ENCODE measurements at places on chromosomes 7 and 10.

- DNase-seq, result no peak
Observed at GRCh38 chr7:81029511-81029910, 110.7 kb upstream of the SEMA3C start.

DNA sequence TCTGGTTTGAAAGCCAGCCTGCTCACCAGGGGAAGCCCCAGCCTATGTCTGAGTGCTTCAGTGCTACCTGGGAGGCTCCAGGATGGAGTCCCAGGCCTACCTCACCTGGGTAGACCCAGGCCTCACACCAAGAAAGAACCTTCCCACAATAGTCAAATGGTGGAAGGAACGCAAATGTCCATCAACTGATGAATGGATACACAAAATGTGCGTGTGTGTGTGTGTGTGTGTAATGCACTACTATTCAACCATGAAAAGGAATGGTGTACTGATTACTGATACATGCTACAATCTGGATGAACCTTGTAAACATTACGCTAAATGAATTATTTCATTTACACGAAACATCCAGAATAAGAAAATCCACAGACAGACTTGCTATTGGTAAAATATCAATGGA, 15.2 kb upstream of the ADRB1 start:
- DNase-seq, result no peak

GRCh38 chr10:127370601-127371000, 174.2 kb upstream of the INSYN2A start:
- no peak for DNase-seq

DNA sequence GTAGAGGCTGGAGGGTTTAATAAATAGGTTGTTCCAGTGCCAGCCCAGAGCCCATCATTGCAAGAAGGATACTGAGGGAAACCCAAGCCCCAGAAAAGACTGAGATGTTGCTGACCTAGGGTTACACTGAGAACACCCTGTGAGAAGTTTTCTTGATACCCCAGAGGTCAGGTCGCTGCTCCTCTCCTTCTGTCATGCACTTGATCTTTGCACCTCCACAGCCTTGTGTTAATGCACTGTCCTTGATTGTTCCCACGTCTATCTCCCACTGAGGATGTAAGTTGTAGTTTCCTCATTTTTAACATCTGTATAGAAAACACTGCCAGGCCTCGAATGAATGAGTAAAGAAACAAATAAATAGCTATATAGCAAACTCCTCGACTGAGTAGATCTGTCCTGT, 195.3 kb upstream of the AHR start:
- no peak for DNase-seq

DNA sequence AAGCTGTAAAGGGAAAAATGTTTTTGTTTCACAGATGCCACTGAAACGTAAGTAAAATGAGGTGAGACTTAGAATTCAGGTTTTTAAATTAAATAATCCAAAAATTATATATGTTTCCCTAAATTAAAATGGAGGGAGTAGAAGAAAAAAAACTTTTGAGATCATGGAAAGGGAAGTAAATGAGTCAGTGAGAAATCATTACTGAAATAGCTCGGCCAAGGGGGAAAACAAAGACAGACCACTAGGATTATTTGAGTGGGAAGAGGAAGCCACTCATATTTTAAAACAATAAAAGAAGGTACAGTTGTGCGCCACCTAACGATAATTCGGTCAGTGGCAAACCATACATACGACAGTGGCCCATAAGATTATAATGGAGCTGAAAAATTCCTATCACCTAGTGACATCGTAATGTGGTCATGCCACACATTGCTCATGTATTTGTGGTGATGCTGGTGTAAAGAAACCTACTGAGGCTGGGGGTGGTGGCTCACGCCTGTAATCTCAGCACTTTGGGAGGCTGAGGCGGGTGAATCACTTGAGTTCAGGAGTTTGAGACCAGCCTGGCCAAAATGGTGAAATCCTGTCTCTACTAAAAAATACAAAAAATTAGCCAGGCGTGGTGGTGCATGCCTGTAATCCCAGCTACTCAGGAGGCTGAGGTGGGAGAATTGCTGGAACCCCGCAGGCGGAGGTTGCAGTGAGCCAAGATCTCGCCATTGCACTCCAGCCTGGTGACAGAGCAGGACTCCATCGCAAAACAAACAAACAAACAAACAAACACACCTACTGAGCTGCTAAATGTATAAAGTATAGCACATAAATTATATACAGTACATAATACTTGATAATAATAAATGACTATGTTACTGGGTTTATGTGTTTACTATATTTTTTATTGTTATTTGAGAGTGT, 64.7 kb downstream of the MKX start:
- no peak for DNase-seq
